ENCODE measurements at places on chromosomes 13 and 19. TPM values are rescaled to one million over a fixed set of nuclear protein-coding genes. Genes with fewer than 3 reads are reported as not detected.

Gene TNFRSF19
- total RNA-seq, result 0.80 TPM

Gene TRIM28
- total RNA-seq, result 397 TPM

Gene NR2C2AP
- 27.3 TPM for total RNA-seq

Gene PEG3
- 0.65 TPM for total RNA-seq

Gene LRRC63
- not detected for total RNA-seq

Gene CERS1
- not detected for total RNA-seq

Gene ZNF765
- total RNA-seq, result 3.9 TPM

Gene TMEM221
- not detected for total RNA-seq

Data from hair follicular keratinocyte (primary cell).